ENCODE measurements at places on chromosomes 16 and 17. TPM values are rescaled to one million over a fixed set of nuclear protein-coding genes. Genes with fewer than 3 reads are reported as not detected.

DNA sequence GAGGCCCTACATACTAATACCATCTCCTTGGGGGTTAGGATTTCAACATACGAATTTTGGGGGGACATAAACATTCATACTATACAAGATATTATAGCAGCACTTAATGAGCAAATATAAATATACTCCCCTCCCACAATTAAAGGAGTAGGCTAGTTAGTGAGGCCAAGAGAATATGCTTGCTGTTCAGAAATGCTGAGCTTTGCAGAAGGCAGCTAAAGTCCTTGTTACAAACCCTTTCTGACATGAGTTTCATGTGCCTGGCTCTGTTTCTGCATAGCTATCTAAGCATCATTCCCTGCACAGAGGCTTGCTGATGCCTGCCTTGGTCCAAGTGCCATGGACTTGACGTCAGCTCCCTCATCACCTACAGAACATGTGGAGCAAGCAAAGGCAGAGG lies 73.5 kb downstream of the GP2 start:
- no peak overlapping the region for H3K27ac ChIP-seq
- no peaks in the 10 kb centered on the region for H3K4me1 ChIP-seq
- no peak overlapping the region for H3K4me3 ChIP-seq
- DNase-seq: no peak

Gene ARMC7
- 19.8 TPM for total RNA-seq

GRCh38 chr17:65055708-65056638 lies 567 bp downstream of the GNA13 start:
- peaks cover 43% of the 10 kb centered on the region for H3K36me3 ChIP-seq
- H3K27ac ChIP-seq: peak overlapping the region; percentile 74
- peak; percentile 27 for DNase-seq
- peaks cover 8% of the 10 kb centered on the region for H3K4me1 ChIP-seq

GRCh38 chr16:14284930-14285512 lies 213.9 kb downstream of the MRTFB start:
- H3K4me3 ChIP-seq: peak overlapping the region; percentile 82
- H3K27me3 ChIP-seq: no peaks in the 10 kb centered on the region
- peak; percentile 73 for DNase-seq
- peaks cover 30% of the 10 kb centered on the region for H3K36me3 ChIP-seq

Gene DYNC1LI2
- total RNA-seq: 163 TPM

GRCh38 chr16:80047842-80048241 lies 447.3 kb upstream of the MAF start:
- no peaks in the 10 kb centered on the region for H3K4me1 ChIP-seq
- no peak overlapping the region for H3K27ac ChIP-seq
- H3K36me3 ChIP-seq: no peaks in the 10 kb centered on the region
- no peak overlapping the region for H3K4me3 ChIP-seq
